GM19239 (cell line): ENCODE measurements at places on chromosomes 6 and 20.

GRCh38 chr20:18011482-18011881, 42.7 kb downstream of the MGME1 start:
- DNase-seq = no peak

DNA sequence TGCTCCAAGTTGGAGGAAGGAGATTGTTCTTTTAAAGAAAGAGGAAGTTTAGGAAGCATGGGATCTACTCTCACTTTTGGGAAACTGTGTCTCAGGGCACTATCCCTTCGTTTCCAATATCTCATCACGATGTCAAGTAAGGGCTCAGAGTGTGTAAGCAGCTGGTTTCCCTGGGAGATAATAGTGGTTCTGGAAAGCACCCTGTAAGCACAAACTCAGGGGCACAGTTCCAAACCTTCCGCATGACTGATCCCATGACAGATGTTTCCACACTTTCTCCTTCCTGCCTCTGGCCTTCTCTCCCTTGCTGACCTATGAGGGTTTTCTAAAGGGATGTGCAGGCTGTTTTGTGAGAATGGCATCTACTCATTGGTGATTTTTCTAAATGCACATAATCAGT, 33.9 kb downstream of the ADTRP start:
- no peak for DNase-seq

DNA sequence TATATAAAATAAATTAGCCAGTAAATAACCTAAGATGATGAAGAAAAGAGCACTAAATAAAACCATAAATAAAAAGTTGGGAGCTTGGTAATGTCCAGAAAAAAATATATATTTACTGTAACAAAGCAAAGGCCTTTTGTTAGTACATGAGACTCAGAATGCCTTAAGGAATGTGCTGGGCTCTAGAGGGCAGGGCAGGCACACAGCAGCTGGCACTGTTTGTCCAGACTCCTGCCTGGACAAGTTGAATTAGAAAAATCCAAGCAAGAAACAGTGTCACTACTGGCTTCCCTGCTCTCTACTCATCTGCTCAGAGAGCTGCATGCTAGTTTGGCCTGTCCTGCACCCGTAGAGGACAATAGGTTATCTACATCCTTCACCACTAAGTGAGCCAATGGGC, 8.8 kb downstream of the DEFB129 start:
- no peak for DNase-seq

GRCh38 chr20:8434326-8434876, 302.3 kb downstream of the PLCB1 start:
- DNase-seq = no peak

GRCh38 chr6:170265655-170266054, 25.2 kb downstream of the DLL1 start:
- no peak for DNase-seq

DNA sequence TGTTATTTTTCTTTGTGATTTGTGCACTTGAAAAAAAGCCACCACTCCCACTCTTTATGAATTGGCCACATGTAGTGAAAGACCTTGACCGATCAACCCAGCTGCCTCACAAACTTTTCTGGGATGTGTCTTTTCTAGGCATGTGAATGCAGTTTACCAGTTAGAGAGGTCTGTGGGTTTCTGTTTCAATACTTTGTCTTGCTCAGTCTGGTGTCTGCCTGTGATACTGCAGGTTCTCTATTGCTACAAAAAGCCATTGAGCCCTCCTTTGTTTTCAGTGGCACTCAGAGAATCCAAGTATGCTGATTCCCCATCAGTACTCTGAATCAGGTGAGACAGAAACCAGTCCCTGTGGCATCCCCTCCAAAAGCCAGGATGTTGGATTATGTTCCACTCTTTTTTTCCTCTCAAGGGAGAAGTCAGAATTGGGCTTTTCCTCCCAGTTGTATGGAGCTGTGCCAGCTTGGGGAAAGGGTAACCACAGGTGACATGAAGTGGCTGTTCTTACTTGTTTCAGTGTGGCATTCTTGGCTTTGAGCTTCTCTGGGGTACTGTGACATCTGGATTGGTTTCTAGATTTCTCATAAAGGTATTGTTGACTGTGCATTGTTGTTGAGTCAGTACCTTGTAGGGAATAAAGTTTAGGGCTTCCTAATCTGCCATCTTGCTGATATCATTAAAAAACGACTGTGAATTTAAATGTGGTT, 26.3 kb upstream of the ZFP64 start:
- no peak for DNase-seq

- no peak for DNase-seq
Observed at GRCh38 chr20:56627122-56628014, 1.7 kb upstream of the TFAP2C start.

DNA sequence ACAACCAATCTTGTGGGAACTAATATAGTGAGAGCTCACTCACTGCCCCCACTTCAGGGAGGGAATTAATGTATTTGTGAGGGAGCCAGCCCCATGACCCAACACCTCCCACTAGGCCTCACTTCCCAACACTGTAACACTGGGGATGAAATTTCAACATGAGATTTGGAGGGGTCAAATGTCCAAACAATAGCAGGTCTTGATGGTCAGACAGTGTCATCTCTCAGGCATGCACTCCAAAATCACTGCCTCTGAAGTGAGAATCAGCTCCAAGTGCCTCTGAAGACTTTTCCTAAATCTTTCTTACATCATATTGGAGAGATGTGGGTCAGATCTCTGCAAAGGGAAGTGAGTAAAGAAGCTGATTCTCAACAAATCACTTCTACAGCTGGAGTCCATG, 13.8 kb upstream of the SAYSD1 start:
- no peak for DNase-seq

GRCh38 chr6:2695454-2696095, 55.1 kb downstream of the MYLK4 start:
- DNase-seq = no peak

DNA sequence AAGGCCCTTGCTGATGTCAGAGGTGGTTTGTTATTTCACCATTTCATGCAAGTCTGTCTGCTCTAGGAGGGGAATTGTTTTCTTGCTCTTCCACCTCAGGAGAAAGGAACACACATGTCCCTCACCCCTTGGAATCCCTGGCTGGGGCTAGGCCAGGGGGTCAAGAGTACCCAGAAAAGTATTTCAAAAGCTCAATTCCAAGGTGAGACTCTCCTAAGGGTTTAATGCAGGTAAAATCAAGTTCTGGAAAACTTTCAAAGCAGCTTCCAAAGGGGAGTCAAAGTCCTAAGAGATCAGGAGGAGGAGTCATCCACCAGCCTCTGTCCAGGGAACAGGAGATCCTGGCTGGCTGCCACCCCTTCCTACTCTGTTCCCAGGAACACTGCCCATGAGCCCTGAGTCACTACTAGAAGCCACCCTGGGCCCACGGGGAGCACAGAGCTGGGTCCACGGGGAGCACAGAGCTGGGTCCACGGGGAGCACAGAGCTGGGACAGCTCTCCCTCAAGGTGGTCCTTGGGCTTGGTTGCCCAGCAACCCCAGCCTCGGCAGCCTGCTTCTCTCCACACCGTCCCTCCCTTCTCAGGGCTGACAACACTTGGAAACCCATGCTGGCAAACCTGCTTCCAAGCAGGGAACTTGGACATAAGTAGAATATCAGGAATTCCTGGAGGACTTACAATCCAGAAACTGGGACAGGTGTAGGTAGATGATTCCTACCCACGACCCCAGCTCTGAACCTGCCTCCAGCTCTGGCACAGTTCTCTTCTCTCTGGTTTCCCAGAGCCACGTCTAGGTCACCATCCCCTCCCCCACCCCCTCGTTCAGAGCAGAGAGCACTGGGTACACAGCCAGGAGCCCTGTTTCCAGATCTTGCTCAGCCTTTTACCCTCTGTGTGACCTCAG, 35.3 kb upstream of the CDKN1A start:
- DNase-seq = no peak

DNA sequence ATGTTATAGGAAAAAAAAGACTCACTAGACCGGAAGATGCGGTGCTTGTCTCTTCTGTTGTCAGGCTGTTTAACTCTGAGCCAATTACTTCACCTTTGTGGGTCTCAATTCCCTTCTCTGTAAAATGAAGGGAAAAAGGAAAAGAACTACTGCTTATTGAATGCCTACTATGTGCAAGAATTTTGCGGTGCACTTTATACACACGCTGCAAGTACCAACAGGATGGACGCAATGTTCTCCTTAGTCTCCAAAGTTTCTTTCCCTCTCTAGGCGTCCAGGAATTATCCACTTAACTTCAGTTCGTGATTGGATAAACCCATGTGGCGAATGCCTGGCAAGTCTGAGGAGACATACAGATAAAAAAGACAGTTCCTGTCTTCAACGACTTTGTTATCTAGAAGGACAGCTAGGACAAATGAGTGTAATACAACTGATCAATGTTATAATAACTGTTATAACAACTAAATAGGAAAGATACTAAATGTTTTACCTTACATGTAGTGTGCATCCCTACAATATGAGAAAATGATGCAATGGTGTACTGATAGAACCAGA, 69.0 kb upstream of the JARID2 start:
- no peak for DNase-seq
